OCI-LY7 (cell line): ENCODE measurements at places on chromosomes 11 and 22.

DNA sequence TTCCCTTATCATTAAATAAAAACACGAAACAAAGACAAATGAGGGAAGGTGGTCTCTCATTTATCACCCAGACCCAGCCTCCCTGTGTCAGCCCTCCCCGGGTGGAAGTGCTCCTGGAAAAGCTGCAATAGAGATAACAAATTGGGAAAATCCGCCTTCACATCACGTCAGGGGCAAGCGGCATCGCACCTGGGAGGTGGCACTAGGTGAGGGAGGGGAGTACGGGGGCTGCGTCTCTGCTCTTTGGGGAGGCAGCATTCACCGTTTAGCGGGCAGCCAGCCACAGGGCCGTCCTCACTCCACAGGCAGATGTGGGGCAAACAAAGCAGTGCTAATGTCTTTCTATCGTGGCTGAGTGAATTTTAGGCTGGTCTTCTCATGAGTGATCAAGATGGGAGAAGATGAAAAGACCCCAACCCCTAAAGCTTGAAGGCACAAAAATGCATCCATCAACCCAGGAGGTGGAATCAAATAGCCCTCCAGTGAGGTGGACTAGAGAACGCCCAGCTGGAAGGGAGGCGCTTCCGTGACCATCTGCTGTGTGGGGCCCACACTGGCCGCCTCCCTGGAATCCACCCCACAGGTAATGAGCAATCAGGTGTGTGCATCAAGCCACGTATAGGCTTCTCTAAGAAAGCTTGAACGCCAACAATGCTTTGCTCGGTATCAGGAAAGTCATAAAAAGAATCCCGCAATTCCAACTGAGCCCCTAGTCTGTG is 629.5 kb downstream of the BRD1 start:
- no peak for DNase-seq

GRCh38 chr11:86591631-86592030 is 80.8 kb downstream of the ME3 start:
- no peak for DNase-seq

- no peak for DNase-seq
Observed at GRCh38 chr11:20162824-20163782, 2.8 kb upstream of the DBX1 start.

DNA sequence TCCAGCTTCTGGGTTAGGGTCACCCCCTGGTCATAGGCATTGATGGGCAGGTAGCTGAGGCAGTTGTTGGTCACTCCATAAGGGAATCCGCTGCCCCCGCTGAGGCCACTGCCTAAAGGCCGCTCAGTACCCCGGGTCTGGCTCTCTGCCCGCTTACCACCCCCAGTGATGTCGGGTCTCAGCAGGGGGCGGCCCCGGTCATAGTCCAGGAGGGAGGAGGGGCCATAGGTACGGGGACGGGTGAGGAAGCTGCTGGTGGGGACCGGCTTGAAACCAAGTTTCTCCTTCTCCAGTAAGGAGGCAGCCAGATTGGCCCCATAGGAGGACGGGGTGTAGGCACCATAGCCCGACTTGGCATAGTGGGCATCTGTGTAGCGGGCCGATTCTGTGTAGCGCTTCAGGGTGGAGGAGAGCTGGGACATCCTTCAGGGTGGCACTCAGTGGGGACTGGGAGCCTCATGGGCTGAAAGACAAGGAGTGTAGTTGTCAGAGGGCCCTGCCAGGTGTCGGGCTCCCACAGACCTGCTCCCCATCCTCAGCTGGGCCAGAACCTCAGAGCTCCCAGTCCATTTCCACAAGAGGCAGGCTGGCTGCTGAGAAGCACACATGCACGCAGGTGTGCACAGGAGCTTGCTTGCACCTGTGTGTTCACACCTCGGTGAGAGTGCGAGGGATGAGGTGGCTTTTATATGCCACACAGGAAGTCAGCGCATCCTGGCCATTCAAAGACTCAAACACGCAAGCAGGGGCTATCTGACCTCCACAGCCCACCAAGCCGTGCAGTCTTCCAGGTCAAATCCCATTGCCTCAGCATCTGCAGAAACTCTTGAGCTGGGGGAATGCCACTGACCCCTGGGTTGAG is 8.2 kb downstream of the USP2 start:
- peak; percentile 57 for DNase-seq

DNA sequence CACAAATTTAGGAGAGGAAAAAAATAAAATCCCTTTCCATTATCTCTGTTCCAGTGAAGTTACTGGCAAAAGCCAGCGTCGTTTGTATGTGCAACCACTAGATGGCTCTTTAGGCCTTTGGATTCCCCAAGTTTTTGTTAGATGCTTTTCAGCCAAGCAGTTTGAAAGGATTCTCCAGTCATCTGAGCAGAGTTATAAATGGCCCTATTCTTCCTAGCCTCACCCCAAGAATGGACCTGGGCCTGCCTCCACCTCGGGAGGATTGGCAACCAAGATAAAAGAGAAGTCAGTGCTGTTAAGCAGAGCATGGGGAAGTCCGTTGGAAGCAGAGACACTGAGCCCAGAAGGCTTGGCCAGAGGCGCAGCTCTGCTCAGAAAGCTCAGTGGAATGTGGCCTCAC is 15.4 kb downstream of the FAM181B start:
- peak; percentile 41 for DNase-seq

DNA sequence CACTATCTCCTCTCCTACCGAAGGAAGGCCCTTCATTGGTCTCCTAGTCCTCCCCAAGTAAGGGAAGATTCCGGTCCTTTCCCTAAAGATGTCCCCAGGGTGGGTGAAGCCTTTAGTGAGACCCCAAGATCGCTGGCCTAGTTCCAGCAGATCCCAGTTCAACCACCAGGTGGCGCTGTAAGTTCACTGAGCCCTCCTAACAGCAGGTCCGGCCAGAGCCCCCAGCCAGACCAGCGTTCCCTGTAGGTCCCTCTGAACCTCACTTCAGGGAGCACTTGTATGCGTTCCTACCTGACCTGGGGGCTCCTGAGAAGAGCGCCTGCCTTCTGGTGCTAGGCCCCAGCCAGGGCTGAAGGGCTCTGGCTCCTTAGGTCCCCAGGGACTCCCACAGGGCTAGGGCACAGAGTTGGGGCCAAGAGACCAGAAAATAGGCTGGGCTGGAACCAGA is 38.1 kb downstream of the LMO1 start:
- peak; percentile 56 for DNase-seq

GRCh38 chr11:107018219-107018901 is at the start of gene GUCY1A2:
GUCY1A2 (minus strand) TSS chr11:107018476; CDS start chr11:107018055, 421 bp downstream.
- DNase-seq = no peak
